NCI-H526 treated with DMSO at 0.1 percent for 48 hours (cell line): ENCODE measurements at places on chromosomes 7 and 10.
A peak's percentile ranks its signal among the peaks of the same experiment; 100 is the strongest.

DNA sequence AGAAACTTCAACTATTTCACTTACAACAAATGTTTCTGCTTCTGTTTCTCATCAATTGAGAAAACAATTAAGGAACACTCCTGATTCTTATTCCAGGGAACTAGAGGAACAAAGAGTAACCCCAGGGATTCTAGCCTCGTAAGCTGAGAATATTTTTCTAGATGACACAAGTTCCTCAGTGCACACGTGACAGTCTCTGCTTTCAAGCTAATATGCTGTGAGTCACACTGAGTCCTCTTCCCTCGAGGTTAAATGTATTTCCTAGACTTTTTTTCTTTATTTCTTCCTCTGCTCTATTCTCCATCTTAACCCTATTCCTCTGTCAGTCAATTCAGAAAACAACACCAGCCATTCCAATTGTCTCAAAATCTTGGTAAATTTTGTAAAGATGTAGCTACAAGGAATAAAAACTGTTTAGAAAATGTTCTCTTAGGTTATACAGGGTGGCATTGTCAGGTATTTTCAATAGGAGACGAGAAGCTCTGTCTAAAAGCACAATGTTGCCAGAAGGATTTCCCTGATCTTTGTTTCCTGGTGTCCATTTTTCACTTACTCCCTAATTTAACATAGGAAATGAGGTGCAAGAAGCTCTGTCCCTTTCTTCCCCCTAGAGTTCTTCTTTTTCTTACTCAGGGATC is 5.8 kb upstream of the C1GALT1 start:
- no peak for DNase-seq

GRCh38 chr10:75766106-75766505 is 334.7 kb downstream of the LRMDA start:
- no peak for DNase-seq

DNA sequence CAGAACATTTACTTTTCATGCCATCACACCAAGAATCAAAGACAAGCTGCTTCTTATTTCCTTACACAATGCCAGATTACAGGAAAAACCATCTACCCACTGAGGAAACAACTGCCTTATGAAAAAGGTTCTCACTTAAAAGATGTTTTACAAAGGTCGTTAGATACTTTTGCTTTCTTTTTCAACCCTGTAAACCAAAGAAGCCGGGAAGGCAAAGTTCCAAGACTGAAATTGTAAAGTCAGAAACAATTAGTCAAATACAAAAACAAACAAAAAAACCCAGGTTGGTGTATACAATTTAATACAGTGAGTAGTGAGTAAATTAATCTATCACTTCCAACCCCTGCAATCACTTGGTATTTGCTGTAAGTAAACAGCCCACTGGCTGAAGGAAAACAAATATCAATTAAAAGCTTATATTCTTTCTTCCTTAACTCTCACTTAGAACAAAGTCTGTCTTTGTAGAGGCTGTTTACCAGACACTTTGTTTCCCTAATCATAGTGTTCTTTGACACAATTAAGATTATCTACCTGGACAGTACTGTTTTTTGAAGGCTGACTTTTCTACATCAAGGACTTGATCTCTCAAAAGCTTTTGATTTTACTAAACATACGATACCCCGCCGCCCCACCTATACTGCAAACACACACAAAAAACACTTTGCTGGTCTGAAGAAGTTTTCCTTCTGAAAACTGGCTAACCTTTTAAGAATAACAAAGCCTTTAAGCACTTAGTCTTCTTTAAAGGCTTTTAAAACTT is 18.1 kb downstream of the ERLIN1 start:
- DNase-seq, result no peak

GRCh38 chr7:108875139-108875538 is 305.5 kb downstream of the DNAJB9 start:
- peak; percentile 57 for DNase-seq

DNA sequence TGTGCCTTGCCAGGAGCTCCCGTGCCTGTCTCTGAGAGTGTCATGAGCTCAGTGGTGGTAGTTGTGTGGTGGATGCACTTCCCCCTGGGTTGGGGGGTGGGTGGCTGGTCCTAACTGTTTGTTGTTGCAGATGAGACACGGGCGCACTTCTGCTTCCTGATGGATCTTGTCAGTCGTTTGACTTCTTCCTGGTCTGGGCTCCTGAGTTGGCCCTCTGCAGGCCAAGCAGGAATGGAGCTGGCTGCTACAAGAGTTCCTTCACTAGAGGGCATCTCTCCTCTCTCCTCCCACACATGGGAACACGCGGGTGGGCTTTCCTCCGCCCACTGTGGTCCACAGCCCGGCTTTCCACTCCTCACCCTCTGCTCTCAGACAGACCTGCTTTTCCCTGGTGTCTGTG is 82.0 kb downstream of the BMS1 start:
- peak; percentile 0 for DNase-seq

- no peak for DNase-seq
These were observed 403.6 kb downstream of the SEMA3D start for GRCh38 chr7:84783141-84783778.

DNA sequence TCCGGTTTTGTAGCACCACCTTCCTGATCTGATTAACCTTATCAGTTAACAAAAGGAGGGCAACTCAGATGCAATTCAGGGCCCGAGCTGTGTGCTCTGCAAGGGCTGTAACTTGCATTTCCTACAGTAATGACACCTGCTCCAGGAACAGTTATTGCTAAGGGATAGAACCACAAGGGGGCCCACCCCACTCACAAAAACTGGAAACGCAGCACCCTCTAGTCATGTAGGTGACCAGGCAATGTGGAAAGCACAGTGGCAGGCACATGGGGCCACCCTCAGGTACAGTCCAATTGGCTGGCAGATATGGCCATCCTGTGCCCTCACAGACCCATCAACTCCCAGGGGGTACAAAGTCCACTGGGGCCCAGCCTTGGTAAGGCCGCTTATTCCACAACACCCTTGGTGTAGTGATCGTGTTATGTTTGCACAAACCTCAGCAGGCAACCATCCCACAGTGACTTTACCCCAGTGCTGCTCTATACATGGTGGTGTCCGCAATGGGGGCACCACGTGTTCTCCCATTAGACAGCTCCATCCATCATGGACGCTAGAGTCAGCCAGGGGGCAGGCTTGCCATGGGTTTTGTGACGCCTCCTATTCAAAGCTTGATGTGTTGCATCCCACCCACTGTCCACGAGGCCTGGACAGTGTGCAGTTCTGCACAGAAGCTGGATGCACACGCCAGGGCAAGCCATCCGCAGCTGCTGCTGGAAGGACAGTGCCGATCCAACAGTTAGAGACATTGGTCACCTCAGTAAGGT is 9.4 kb downstream of the RNF133 start:
- no peak for DNase-seq

DNA sequence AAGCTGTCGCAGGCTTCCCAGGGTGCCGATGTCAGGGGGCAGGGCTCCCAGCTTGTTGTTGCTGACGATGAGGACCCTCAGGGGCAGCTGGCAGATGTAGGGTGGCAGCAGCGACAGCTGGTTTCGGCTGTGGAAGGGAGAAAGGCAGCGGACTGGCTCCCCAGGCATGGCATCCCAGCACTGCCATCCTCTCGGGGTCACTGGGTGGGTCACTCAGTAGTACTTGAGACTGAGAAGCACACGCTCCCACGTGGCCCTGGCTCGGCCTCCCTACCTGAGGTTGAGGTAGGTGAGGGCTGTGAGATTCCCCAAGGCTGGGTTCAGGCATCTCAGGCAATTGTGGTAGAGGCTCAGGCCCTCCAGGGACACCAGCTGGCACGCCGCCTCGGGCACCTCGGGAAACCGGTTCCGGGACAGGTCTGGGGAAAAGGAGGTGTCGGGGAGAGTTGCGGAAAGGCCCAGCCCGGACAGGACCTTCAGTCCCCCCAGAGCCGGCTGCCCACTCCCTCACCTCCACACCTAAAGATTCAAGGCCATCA is 3.8 kb downstream of the LRCH4 start:
- no peak for DNase-seq

- DNase-seq, result no peak
These were observed 88.1 kb upstream of the FAM3C start for GRCh38 chr7:121484089-121484763.

DNA sequence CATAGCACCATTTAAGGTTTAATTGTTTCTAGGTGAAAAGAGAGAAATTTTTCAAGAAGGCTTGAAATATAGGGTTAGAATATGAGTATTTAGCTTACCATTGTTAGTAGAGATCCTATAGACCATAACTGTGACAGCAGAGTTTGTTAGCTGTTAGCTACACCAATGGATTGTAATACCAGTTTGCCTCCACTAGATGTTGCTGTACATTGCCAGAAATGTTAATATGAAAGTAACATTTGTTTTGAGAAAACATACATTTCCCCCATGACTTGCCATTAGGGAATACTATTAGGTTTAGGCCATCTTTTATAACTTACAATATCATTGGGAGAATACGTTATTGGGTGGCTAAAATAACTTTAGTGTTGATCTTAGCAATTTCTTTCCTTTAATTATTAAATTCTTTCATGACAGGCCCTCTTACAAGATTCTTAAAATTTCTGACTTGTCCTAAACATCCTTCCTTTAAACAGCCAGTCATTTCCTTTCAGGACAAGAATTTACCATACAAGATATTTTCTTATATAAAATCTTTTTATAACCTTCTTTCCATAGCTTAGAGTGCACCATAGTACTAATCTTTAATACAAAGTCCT is 39.5 kb downstream of the ZNF117 start:
- DNase-seq, result peak; percentile 6

GRCh38 chr10:61135276-61135721 is 191.3 kb upstream of the RHOBTB1 start:
- peak; percentile 90 for DNase-seq

GRCh38 chr7:141280100-141280499 is 206.2 kb downstream of the TMEM178B start:
- DNase-seq, result no peak

DNA sequence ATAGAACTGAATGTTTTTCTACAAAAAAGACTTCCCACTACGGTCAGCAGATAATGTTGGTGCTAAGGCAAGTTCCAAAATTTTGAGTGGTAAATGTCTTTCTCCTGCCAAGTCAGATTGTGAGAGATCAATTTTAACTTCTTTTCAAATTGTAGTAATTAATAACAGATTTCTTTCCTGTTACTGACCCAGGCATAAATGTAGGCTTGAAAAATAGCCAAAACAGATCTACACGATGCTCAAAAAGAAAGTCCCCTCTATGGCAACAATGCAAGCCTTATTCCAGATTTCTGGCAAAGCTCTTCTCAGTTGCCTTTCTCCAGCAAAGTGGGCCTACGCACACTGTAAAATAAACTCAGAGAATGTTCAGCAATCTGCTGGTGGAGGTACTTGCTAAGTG is 641.0 kb upstream of the NRP1 start:
- no peak for DNase-seq

DNA sequence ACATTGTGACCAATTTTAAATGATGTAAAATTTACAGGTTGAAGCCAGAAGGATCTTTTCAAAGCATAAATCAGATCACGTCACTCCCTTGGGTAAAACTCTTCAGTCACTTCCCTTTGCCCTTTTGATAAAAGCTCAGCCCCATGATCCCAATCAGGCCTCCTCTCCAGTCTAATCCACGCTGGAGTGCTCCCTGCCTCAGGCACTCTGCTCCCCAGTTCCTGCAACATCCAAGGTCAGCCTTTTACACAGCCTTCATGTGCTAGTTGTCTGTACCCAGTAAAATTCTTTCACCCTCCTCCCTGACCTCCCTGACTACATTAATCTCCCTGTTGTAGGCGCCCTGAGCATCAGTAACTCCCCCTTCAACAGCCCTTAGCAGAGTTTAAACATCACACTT is 14.1 kb downstream of the ELMO1 start:
- DNase-seq, result no peak

DNA sequence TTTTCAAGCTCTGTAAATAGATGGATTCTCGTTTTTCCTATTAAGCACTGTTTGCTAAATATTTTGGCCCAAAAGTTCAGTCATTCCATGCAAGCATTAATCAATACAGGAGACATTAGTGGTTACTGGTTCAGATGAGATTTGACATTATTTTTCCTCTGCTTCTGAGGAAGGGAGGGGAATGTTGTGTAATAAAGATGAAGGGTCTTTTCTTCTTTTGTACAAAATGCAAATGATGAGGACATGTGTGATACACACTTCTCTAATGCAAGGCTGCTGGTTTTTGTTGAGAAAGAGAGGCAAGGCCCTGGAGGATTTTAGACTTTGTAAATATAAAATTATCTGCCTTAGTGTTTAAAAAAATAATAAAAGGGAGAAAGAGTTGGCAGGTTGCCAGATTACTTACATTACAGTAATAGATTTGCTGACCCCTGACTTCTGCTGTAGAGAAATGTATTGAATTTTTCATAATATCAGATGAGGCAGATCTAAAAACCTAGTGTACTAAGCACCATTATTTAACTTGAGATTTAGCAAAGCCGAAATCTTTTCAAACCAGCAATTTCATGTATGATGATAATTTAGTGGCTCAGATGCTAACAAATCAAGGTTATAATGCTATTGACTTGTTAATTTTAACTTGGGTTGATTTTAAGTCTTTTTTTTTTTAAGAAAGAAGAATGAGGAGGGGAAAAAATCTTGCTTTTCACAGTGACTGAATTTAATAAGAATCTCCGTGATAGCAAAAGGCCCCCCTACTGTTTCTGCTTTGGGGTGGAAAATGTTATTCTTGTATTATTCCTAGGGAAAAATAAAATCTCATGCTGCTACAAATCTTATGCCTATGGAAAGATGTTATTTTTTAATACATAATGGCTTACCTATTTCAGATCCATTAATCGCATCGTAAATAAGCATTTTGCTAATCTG is 180.1 kb downstream of the ARID5B start:
- DNase-seq, result no peak

GRCh38 chr7:102837802-102838201 is 75.0 kb upstream of the LRRC17 start:
- no peak for DNase-seq

GRCh38 chr10:119413471-119414080 is 128.9 kb downstream of the RGS10 start:
- DNase-seq, result no peak

DNA sequence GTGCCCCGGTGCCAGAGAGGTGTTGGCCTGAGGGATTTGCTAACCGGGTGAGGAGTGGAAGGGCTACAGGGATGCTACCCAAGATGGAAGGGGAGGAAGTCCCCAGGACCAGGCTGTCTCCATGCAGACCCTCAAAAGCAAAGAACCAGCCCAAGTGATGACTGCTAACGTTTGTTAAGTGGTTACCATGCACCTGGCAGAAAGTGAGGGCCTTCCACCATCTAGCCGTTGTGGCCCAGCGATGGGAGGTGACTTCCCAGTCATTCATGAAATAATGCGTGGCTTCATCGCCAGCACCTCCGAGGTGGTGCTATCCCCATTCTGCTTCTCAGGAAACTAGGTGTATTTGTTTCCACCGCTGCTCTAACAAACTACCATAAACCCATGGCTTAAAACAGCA is 86.8 kb upstream of the LANCL2 start:
- DNase-seq, result no peak

- DNase-seq, result no peak
These were observed 24.9 kb downstream of the BEND7 start for GRCh38 chr10:13503745-13504463.

GRCh38 chr7:15559416-15559928 is 2.3 kb downstream of the AGMO start:
- DNase-seq, result no peak

- no peak for DNase-seq
These were observed 118.7 kb upstream of the GDF10 start for GRCh38 chr10:47181052-47181849.
